ENCODE measurements at places on chromosomes 16 and 17.

DNA sequence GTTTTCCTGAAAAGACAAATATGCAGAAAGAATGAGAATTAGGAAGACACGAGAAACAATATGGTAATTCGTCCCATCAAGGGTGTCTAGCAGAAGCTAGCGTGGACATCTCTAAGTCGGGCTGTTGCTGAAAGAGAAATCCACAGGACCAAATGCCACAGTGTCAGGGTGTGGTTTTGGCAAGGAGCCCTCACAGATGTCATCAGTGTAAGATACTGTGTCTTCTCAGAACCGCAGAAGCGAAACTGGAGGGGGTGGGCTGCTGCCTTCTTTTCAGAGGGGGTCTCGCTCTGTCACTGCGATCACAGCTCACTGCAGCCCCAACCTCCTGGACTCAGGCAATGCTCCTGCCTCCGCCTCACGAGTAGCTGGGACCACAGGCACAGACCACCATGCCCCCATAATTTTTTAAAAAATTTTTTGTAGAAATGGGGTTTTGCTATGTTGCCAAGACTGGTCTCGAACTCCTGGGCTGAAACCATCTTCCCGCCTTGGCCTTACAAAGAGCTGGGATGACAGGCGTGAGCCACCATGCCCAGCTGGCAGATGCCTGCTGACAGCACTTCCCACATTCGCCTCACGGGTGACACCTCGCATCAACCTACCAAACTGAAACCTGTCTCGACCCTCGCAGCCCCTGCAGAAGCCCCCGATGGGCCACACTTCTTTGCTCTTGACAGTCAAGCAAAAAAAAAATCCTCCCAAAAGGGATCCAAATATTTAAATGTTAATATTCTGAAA lies 26.2 kb downstream of the TRAP1 start:
- DNase-seq, result no peak

- no peak for DNase-seq
These were observed 250.3 kb upstream of the SOX9 start for GRCh38 chr17:71870546-71870862.

DNA sequence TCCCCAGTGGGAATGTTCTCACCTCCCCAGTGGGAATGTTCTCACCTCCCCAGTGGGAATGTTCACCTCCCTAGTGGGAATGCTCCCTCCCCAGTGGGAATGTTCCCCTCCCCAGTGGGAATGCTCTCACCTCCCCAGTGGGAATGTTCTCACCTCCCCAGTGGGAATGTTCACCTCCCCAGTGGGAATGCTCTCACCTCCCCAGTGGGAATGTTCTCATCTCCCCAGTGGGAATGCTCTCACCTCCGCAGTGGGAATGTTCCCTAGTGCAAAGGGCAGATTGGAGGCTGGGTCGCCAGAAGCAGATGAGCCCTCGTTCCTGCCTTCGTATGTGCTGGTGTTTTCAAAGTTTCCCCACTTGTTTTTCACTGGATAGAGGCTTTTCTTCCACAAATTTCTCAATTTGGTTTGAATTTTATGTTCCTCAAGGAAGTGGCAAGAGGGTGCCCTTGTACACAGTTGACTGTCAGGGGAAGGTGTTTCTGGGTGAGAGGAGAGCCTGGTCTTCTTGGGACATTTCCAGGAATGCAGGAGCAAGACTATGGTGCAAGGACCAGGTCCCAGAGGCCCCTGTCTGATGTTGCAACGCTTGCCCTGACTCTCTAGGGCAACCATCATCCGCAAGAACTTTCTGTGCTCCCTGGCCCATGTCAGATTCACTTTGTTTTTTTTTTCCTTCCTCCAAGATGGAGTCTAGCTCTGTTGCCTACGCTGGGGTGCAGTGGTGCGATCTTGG lies 34.0 kb downstream of the TRARG1 start:
- DNase-seq, result no peak

DNA sequence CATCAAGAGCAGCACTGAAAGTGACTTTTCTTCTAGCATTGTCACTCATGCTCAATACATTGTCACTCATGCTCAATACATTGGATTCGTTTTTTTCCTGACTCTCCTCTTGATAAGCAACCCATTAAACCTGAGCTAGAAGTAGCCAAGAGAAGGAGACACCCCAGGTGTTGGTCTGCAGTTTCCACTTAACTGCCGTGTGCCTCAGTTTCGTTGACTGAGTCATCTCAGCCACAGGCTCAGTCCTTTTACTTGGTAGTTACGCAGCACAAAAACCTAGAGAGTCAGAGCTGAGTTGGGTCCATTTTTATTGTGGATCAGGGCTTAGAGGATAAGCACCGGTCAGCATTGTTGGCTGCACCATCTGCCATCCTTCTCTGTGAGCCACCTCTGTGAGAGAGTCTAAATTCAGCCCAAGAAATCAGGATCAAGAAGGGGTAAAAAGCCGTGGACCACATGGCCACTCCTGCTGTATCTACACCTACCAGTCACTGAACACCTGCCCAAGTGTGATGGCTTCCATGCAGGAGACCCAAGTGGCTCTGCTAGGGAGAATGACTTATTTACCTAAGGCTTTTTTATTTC lies 11.3 kb downstream of the GINS2 start:
- DNase-seq, result no peak

- DNase-seq, result no peak
These were observed 310.6 kb downstream of the MAP2K6 start for GRCh38 chr17:69725146-69725545.

- DNase-seq, result no peak
These were observed 19.7 kb downstream of the APPBP2 start for GRCh38 chr17:60506312-60506711.

GRCh38 chr17:38797158-38797490 lies 2.2 kb downstream of the PIP4K2B start:
- DNase-seq, result no peak

GRCh38 chr17:28363186-28363585 lies 1.8 kb downstream of the SEBOX start:
- no peak for DNase-seq

DNA sequence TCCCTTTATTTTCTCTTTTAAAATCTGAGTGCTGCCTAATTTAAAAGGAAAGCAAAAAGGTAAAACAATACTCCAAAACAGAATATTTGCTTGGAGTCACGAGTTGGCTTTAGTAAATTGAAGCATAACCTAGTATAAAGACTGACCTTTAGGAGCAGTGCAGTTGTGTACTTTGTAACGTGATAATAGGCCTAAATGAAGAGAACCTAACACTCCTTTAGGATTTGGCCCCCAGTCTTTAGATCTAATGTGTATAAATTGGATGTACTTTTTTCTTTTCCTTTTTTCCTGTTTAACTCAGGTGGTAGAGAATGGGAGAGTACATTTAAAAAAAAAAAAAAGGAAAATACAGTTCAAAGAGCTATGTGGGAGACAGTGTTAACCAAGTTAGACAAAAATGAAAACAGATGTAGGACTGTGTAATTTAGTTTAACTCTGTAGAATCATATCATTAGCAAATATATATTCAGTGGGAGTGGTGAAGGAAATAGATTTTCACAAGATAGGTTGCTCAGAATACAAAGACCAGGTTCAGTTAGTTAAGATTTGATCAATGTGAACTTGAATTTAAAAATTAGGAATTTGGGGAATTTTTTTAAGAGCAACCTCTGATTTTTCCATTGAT lies 16.8 kb downstream of the CPD start:
- DNase-seq, result no peak

- DNase-seq, result no peak
These were observed 41.4 kb upstream of the PIRT start for GRCh38 chr17:10879190-10879836.

DNA sequence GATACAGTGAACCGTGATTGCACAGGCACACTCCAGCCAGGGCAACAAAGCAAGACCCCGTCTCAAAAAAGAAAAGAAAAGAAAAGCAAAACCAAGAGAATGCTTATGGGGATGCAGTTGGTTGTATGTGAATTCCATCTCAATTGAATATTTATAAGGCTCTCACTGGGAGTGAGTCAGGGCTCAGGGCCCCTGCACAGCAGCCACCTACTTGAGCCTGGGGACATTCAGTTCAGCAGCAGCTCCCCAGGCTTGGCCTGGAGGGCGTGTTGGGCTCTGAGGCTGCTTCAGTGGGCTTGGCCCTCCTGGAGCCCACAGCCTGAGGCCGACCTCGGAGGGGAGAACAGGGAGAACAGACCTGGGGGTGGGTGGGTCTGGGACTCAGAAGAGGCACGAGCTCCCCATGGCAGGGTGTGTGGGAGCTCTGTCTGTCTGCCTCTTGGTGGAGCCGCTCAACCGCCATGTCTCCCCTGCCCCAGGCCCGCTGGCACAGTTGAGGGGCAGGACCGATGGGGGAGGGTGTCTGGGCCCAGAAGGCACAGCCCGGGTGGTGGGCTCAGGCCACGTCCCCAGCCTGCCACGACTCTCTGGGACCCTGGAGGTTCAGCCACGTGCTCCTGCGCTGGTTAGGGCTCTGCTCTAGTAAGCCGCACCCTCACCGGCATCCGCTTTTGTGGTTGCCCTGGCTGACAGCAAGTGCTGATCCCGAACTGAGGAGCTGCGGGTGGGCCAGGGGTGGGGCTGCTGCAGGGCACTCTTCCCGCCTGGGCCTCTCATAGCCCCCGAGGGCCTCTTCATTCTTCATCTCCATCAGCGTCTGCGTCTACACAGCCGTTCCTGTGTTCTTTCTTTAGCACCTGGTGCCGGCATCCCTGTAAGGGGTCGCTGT lies 24.8 kb downstream of the ZFPM1 start:
- no peak for DNase-seq

- no peak for DNase-seq
These were observed 58.3 kb upstream of the CIBAR2 start for GRCh38 chr16:85170590-85171003.

DNA sequence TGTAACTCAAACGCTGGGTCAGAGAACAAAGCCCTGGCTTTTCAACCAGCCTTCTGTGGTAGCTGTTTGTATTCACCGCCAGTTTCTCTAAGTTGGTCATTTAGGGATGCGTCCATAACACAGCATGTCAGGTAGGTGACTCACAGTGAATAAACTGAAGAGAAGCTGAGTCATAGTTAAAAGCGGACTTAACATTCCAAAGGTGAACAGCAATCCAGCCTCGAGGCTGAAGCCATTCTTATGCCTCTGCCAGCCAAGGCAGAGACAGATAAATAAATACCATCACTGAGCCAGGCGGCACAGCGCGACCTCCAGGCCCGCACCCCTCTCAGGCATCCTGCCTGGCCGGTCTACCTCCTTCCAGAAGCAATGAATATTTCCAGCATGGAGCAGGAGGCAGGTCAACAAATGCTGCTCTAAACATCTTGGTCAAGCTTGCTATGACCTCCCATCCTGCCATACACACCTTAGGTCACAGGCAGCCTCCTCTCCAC lies 12.4 kb upstream of the CACNG4 start:
- peak; percentile 90 for DNase-seq

GRCh38 chr17:33776903-33777302 lies 478.2 kb upstream of the CCL2 start:
- DNase-seq, result no peak

DNA sequence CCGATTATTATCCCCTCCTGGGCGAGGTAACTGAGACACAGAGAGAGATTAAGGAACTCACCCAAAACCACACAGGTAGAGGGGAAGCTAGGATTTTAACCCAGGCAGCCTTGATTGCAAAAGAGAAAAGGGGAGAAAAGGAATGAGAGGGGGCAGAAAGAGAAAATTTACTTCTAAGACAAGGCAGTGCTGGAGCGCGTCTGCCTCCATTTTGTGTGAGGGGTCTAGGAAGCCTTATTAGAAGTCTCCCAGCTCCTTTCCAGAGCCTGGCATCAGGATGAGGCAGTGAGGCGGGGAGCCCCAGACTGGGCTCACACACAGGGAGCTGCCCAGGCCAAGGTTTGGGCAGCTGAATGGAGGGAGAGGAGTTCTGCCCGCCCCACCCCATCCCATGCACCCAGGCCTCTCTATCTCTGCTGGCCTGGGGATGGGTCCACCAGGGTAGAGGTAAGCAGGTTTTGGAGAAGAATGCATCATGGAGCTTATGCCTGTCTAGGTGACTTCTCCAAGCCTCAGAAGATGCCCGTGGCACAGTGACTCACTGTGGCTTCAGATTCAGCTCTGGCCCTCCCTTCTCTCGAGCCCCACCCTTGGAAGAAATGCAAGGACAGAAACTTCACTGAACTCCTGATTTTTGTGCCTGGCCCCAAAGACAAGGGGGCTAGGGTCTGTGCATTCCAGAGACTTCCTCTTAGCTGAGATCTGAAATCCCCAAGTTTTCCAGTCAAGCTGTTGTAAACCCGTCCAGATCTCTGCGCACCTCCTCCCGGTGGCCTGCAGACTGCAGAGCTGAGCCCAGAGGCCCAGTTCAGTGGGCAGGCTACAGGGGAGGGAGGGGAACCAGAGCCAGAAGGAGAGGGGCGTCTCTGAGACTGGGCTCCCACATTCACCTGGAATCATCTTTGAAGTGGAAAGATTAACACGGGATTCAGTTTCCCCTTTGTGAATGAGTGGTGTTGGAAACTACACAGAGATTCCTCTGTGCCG lies 95.1 kb upstream of the CDH5 start:
- no peak for DNase-seq

- no peak for DNase-seq
These were observed 526 bp downstream of the KIAA0513 start for GRCh38 chr16:85027958-85028684.

GRCh38 chr16:87733190-87733589 lies 32.6 kb downstream of the KLHDC4 start:
- DNase-seq, result no peak

DNA sequence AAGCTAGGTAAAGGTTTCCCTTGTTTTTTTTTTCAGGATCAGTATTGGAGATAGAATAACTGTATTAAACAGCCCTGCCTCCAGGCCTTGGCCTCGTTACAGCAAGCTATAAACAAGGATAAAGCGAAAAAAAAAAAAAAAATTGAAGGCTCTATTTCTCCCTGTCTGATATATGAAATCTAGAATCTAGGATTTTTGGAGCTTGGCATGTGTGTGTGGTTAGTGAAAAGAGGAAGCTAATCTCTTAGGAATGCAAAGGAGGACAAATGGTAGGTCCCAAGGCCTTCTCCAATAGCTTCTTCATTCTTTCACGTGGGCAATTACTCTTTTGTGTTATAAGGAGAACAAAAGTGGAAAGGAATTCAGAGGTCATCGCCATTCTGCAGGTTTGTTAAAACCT lies 470.3 kb downstream of the TMEM114 start:
- DNase-seq, result no peak

DNA sequence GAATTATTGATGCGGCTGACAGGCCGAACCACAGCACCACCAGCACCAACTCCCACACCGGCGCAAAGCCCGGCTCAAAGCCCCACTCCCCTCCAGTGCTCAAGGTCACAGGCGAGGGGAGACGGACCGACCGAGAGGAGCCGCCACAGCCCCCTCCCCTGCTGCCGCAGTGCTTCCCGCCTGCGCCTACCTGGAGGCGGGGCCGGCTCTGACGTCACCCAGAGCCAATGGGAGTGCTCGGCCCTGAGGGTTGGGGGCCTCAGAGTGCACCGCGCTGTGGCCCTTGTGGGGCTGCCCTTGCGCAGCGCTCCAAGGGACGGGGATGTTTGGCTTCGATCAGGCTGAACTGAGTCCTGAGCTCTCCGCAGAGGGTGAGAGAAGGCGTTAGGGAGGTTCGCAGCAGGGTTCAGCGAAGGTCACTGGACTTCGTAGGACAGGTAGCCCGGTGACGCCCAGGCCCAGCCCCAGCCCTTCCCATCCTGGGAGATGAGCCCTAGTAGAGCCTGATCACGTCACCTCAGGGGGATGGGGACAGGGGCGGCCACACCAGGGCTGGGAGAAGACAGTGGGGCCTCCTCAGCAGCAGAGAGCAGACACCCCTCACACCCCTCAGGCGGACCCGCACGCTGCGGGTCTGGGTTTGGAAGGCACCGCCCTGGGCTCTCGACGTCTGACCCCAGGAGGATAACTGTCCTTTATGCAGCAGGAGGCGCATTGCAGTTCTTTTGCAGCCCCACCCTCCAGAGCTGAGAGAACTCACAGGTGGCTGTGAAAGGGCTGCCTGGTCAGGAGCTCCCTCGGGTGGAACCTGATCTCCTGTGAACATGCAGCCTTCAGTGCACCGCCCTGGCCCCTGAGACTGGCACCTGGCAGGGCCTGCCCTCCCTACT lies 1.5 kb downstream of the NDRG4 start:
- DNase-seq, result no peak

GRCh38 chr17:5050278-5050677 lies 15.1 kb upstream of the SLC52A1 start:
- no peak for DNase-seq
